ENCODE measurements at places on chromosomes 2 and 18.

- DNase-seq: no peak
Observed at GRCh38 chr2:20398956-20399567, 47.8 kb upstream of the RHOB start.

- DNase-seq: no peak
Observed at GRCh38 chr2:50006327-50006726, 852.0 kb upstream of the FSHR start.

GRCh38 chr18:57767259-57768050 is 35.7 kb downstream of the ATP8B1 start:
- DNase-seq: no peak

DNA sequence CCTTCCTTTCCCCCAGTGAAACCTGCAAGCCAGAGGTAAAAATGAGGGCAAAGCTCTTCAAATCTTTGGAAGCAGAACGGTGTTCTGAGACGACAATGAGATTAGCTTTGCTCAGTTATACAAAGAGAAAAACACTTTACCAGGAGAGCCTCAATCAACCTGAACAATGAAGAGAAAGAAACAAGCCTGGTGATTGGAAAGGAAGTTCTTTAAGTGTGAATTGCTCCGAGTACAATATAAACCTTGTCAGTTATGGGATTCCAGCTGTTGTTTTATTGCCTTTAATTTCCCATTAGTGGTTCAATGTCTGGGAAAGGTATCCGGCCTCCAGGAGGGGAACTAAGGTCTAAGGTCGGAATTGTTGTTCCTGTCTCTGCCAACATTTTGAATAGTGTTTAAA is 901.6 kb downstream of the EPHA4 start:
- DNase-seq: no peak

GRCh38 chr18:74198453-74198852 is 50.1 kb downstream of the TIMM21 start:
- DNase-seq: no peak

- peak; percentile 60 for DNase-seq
Observed at GRCh38 chr2:73907840-73908452, 15.1 kb downstream of the ACTG2 start.

GRCh38 chr2:181198183-181198864 is 217.9 kb downstream of the UBE2E3 start:
- DNase-seq: no peak

- DNase-seq: no peak
Observed at GRCh38 chr2:45843136-45843535, 191.7 kb downstream of the PRKCE start.

DNA sequence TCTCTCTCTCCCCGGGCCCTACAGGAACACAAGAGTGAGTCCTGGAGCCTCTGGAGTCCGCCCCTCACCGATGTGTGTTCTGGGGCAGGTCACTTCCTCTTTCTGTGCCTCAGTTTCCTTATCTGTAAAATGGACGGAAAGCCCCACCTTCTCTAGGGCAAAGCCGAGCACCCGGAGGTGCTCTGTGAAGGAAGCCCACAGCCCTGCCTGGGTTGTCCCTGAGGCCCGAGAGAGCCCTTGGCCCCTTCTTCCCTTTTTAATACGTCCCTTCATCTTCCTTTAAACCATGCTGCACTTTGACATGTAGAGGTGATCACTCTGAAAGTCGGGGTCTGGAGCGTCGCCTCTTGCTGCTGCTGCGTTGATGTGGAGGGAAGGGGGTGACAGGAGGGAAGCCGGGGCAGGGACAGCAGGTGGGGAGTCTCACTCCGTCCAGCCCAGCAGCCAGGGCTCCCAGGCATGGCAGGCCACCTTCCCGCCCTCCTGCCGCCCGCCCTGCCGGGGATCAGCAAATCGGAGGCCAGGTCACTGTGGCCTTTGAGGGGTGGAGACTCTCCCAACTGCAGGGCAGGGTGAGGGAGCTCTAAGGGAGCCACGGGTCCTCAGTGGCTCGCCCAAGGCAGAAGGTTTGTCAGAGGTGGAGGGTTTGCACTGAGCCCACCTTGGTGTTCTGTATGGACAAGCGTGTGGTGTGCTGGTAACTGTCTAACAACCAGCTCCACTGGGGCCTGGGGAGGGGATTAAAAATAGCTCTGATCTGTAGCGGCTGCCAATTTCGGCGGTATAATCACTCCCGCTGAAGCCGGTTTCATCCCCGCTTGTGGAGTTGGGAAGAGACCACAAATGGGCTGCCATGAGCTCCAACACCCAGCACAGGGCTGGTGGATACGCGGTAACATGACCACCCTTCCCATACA is 135.9 kb upstream of the ID2 start:
- no peak for DNase-seq

DNA sequence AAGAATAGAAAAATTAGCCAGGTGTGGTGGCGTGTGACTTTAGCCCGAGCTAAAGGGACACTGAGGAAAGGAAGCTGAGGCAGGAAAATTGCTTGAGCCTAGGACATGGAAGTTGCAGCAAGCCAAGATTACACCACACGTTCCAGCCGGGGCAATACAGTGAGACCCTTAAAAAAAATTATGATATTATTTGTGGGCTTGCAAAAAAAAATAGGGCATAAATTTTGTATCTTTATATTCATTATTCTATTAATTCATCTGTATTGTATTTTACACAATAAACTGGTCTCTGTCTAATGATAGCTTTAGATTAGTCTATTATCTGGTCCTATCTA is 18.1 kb downstream of the ORC2 start:
- no peak for DNase-seq

DNA sequence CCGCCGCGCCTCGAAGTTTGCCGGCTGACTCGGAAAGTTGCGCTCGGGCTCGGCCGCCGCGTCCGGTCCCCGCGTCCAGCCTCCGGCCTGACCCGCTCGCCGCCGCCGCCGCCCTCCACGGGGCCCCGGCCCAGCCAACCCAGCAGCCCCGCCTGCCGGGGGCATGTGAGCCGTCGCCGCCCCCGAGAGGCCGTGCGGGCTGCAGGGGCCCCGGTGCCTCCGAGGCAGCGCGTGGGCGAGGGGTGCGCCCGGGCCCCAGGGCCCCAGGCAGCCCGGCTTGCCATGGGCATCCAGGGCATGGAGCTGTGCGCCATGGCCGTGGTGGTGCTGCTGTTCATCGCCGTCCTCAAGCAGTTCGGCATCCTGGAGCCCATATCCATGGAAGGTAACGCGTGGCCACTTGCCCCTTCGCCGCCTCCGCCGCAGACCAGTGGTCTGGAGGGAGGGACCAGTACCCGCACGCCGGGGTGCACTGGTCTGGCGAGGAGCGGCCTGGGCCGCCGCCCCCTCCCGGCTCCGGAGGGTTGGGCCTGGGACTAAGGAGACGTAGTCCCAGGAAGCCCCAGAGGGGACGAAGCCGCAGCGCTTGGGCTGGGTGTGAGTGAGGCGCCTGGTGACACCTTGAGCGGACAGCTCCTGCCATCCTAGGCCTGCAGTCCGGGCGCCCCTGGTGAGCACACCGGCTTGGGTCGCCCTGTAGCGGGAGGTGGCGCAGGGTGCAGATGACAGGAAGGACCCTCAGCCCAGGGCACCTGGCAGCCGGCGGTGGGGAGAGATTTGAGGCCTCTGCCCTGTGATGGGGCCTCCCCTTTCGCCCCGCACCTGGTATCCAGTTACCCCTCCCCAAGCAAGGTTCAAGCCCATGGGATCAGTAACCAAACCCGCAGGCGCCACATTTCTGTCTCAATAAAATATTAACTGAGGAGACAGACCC is 49.9 kb downstream of the KCNIP3 start:
- DNase-seq: no peak

DNA sequence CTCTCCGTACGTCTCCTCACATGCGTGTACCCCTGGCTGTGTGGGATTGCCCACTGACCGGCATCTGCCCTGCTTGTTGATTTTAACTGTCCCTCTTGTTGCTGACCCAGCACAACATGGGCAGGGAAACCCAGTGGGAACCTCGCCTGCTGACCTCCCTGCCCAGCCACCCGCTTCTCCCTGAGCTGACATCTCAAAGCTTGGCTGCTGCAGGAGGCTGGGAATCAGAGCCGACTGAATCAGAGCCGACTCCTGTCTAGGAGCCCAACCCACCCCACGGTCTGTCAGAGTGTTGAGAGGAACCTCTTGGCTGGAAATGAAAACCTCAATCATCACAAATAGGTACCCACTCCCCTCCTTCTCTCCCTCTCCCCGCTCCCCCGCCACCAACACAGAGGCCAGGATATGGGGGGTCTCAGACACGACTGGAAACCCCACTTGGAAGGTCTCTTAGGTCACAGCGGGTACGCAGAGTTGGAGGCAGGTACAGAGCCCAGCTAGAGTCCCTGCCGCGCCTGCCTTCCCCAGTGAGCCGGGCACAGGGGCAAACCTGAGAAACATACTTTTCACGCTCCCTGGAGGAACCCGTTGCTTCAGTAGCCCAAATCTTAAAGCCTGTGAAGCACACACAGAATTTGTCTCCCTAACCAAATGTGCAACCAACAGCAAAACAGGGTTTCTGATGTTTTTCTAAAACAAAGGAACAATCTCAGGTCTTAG is 784 bp downstream of the EDAR start:
- peak; percentile 33 for DNase-seq

DNA sequence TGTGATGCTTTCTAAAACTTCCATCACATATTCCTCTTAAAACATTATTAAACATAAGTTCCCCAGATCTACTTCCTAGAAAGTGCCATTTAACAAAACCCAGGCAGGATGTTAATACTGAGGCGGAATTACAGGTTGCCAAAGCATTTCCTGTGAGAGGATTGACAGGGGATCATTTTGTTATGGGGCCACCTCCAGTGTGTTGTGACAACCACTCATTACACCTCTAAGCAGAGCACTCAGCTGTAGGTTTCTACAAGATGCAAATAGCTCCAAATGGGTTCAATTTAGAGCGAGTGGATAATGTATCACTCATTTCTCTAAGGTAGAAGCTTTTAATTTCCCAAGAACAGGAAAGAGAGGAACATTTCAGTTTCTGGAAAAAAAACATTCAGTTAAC is 1429.5 kb upstream of the ACVR2A start:
- no peak for DNase-seq

GRCh38 chr18:44981121-44981520 is 300.4 kb downstream of the SETBP1 start:
- no peak for DNase-seq
